ENCODE measurements at places on chromosomes 16 and 17.

DNA sequence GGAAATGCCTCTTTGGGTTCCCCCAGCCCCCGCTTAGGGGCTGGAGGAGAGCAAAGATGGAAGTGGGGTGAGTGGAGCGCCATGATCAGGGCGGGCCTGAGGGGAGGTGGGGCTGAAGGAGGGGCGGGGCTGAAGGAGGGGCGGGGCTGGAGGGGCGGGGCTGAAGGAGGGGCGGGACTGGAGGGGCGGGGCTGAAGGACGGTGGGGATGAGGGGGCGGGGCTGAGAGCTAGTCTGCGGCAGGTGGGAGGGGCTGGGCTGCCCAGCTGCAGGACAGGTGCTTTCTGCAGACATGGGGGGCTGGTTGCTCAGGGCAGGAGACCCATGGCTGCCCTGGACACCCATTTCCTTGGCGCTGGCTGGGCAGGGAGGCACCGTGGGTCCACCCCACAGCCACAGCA lies 39.1 kb upstream of the PABPN1L start:
- no peak for DNase-seq

DNA sequence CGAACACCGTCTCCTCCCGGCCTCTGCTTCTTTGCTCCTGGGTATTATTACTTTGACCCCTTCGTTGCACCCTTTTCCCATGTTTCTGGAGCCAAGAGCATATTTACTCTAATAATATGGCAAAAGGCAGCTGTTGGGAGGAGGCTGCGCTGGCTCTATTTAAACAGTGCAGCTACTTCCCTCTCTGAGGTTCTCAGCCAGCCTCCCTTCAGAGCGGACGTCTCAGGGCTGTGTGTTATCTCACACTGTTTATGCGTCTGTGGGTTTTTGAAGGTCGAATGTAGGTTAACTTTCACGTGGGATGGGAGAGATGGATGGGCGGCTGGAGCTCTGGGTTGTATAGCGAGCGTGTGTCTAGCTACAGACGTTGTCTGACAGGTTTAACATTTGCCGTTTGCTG lies 45.3 kb downstream of the COX4I1 start:
- no peak for DNase-seq

GRCh38 chr16:89014403-89015230 lies 37.6 kb upstream of the CBFA2T3 start:
- no peak for DNase-seq

GRCh38 chr17:17549732-17550366 lies 41.7 kb downstream of the PEMT start:
- no peak for DNase-seq

GRCh38 chr16:88526906-88527185 lies 43.4 kb upstream of the ZC3H18 start:
- no peak for DNase-seq

DNA sequence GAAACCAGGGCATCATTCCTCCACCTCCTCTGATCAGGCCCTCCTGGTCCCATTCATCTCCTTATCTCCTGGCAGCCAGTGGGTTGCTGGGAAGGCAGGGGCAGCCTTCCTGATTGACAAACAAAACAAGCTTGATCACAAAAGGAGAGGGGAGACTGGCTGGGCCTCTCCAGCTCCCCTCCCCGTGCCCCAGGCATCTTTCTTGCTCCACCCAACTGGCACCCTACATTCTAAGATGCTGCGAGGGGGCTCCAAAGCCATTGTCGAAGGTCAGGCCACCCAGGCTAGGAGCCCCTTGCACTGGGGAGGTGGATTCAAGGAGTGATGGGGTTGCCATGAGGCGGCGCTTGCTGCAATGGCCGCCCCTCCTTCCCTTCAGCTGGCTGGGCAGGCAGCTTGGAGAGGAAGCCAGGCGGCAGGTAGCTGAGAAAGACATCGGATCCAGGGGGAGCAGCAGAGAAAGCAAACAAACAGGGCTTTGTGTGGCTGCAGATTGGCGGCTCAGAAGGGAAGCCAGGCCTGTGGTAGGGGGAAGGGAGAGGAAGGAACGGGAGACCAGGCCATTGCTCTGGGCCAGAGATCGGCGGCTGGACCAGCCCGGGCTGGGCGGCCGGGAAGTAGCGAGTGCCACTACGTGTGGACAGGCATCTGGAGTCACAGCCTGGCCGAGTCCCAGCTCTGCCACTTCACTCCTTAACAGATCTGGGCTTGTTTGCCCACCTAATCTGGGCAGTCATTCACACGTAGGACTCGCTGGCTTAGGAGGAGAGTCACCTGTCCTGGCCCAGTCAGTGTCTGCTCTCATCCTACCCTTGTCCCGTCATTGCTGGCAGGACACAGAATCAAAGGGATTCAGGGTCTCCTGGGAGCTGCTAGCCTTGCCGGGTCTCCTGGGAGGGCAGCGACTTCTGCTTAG lies 12.3 kb downstream of the RAI1 start:
- no peak for DNase-seq

DNA sequence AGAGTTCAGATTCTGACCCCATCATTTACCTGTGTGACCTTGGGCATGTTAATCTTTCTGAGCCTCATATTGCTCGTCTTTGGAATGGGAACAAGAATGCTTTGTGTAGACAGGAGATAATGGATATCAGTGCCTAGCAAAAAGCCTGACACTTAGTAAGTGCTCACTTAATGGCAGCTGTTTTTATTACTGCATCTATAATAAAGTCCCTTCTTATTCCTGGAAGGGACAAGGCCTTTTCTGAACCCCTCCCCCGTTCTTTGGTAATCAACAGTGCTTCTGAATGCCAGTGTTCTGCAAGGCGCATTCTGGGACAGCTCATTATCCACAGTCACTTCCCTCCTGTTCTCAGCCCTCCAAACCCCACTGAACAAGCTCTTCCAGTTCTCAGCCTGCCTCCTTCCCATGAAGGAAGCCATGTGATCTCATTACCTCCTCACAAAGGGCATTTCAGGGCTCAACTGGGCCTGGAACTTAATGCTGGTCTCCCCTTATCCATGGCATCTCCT lies 25.1 kb upstream of the SUPT4H1 start:
- no peak for DNase-seq

- no peak for DNase-seq
Observed at GRCh38 chr16:89898201-89898967, 20.3 kb upstream of the MC1R start.

- peak; percentile 80 for DNase-seq
Observed at GRCh38 chr17:81512562-81513371, at the start of gene ACTG1. Gene ACTG1 (minus strand): TSS chr17:81512799. CDS start chr17:81512354, 445 bp downstream.

- DNase-seq, result no peak
Observed at GRCh38 chr17:40344421-40345160, 19.9 kb downstream of the GJD3 start.

DNA sequence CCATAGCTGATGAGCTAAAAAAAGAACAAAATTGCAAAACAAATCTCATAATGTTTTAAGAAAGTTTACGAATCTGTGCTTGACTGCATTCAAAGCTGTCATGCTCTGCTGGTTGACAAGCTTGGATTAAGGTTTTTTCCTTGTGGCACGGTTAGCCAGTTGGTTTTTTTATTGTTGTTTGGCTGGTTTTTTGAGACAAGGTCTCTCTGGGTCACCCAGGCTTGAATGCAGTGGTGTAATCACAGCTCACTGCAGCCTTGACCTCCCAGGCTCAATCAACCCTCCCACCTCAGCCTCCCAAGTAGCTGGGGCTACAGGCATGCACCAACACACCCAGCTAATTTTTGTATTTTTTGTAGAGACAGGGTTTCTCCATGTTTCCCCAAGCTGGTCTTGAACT lies 45.7 kb downstream of the PHKB start:
- DNase-seq, result no peak

DNA sequence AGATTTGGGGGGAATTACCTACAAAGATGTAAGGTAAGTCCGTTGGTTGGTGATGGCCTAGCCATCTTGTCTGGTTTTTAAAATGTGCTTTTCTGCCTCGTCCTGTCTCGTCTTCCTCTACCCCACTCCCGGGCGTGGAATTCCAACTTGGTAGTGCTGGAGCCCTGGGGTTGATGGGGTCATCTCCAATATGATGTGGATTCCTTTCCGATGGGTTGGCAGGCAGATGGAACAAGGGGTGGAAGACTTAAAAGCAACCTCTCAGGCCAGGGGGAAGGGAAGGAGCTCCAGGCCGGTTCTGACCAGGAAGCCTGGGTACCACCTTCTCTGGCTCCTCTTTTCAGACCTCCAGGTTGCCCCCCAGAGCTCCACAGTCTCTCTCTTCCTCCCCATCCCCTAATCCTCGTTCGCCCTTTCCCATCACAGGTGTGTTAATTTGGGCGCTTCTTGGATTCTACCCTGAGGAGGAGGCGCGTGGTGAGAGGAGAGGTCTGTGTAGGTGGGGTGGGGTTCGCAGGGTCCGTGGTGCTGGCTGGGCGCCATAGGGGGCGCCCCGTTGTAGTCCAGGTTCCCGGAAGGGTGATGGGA lies 5.1 kb upstream of the HOXB2 start:
- DNase-seq, result no peak

- no peak for DNase-seq
Observed at GRCh38 chr17:75571197-75571884, 16.3 kb upstream of the MYO15B start.

- DNase-seq, result no peak
Observed at GRCh38 chr16:12998361-12999085, 97.1 kb downstream of the SHISA9 start.

- DNase-seq, result no peak
Observed at GRCh38 chr17:81419886-81420768, 24.9 kb downstream of the BAHCC1 start.

GRCh38 chr16:64440421-64440831 lies 681.4 kb downstream of the CDH11 start:
- no peak for DNase-seq

GRCh38 chr17:73091770-73092522 lies 542 bp downstream of the SLC39A11 start:
- DNase-seq, result no peak

- DNase-seq, result no peak
Observed at GRCh38 chr16:81937305-81938038, 73.8 kb downstream of the SDR42E1 start.

GRCh38 chr17:73255671-73256181 lies 6.0 kb downstream of the CPSF4L start:
- DNase-seq, result peak; percentile 24

- no peak for DNase-seq
Observed at GRCh38 chr16:9384141-9384540, 292.7 kb downstream of the HAPSTR1 start.

DNA sequence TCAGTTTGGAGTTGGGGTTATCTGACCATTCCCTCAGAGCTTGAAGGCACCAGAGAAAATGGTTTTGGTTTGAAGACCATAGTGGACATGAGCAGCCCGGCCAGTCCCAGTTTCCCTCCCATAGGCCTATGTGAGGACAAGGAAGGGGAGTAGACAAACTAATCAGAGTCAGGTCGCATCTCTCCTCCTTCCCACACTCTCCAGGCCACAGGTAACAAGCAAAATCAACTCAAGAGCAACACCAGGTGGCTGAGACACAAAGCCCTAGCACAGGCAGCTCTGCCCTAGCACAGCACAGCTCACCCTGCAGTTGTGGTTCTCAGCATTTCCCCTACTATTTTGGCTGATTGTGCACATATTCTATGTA lies 7.2 kb downstream of the SUPT4H1 start:
- no peak for DNase-seq

DNA sequence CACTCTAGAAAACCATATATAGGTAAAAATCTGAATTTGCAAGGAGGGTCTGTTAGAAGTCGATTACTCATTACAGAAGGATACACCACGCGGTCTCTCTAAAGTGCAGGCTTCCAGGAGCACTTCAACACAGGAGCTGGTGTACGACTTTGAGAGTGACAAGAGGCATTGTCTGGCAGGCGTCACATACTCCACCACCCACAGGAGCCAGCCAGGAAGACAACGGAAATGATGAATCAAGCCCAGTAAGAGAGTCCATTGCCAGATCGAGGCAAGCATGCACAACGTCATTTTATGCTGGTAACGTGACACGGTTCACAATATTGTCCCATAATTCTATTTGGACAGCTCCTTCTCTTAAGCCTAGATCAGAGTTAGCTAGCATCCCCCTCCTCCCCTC lies 15.0 kb upstream of the CACNG4 start:
- no peak for DNase-seq

DNA sequence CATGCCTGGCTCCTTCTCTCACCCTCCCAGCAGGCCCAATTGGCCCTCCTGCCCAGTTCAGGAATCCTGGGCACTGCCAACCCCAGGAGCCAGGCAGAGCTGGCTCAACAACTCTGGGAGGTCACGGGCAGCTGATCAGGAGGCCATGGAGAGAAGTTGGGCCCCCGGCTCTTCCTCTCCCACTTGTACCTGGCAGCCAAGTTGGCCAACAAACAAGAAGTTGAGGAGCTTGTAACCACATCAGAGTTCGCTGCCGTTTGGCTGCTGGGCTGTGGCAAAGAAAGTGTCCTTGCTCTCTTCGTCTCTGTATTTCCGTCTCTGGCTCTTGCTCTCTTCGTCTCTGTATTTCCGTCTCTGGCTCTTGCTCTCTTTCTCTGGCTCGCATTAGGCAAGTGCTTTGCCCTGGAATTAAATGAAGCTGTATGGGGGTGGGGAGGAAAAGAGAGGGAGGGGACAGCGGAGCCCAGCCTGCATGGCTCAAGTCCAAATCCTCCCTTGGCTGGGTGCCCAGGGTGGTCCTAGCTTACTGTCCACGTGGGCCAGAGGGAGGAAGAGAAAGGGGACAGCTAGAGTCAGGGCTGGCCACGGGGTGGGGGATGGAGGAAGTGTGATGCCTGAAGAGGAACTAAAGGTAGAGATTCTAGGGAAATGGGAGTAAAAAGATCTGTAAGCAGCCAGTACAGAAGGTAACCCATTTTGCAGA lies 7.8 kb upstream of the TMEM132E start:
- DNase-seq, result no peak

DNA sequence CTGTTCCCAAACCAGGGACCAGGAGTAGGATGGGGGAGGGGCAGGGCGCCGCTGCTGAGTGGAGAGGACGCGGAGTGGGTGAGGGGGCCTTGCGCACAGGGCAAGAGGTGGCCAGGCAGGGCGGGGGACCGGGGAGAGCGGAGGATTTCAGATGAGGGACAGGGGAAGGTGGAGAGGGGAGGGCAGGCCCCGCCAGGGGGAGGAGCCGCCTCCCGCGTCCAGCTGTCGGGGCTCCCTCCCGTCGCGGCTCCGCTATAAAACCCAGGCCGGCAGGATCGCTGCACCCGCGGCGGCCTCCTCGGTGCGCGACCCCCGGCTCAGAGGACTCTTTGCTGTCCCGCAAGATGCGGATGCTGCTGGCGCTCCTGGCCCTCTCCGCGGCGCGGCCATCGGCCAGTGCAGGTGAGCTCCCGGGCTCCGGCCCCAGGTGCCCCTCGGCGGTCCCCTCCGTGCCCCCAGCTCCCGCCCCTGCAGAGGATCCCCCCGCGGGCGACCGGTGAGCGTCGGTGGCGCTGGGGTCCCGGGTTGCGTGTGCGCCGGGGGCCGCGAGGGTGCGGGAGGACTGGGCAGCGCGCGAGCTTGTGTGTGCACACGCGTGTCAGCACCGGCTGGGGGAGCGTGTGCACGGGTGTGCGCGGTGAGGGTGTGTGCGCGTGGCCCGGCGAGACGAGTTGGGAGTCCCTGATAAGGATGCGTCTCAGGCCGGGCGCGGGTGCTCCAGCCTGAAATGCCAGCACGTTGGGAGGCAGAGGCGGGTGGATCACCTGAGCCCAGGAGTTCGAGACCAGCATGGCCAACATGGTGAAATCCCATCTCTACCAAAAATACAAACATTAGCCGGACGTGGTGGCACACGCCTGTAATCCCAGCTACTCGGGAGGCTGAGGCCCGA lies at the start of gene CA4:
TSS of gene CA4 (plus strand) at position 283 of the 892 bp plus-strand sequence. CDS start at position 345, 62 bp downstream.
- no peak for DNase-seq

All from stimulated activated CD8-positive, alpha-beta memory T cell treated with anti-CD3 and anti-CD28 coated beads, Interleukin-15, amount 100 ng/mL, for 1 hour (primary cell).